Stimulated activated CD4-positive, alpha-beta T cell treated with anti-CD3 and anti-CD28 coated beads, Interleukin-2, amount 100 ng/mL, for 48 hours (primary cell): ENCODE measurements at places on chromosomes 2 and 18.

GRCh38 chr2:128442053-128442751, 123.5 kb upstream of the HS6ST1 start:
- DNase-seq: no peak

DNA sequence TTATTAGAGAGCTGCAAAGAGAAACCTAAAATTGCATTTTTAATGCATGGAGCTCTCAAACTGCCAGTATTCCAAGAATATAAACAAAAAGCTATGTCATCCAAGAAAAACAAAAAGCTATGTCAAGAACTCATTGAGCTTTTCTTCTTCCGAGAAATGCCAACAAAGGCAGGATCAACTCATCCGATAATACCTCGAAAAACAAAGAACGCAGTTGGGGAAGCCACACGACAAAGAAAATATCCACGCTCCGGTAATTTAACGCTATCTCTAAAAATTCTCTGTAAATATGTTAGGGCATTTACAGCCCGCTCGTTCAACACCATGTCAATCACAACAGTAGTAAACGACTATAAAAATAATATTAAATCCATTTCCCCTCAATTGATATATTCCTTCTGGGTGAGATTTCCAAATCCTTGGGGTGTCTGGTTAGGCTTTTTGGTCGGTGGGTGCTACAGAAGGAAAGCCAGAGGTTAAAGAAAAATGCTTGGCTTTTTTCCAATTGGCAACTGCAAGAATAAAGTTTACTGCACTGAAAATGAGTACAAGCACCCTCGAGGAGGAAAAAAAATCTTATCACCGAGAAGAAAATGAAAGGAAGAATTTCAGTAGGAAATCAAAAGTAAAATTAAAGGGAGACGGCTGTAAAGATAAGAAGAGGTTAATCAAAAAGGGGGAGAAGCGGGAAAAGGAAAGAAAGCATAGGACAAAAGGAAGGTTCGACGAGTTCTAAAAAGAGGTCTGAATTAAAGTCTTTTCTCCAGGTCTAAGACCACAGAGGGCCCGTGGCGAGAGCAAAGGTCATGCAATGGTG, 856 bp downstream of the TIA1 start:
- DNase-seq: no peak

GRCh38 chr2:168534926-168535325, 78.9 kb downstream of the CERS6 start:
- no peak for DNase-seq

DNA sequence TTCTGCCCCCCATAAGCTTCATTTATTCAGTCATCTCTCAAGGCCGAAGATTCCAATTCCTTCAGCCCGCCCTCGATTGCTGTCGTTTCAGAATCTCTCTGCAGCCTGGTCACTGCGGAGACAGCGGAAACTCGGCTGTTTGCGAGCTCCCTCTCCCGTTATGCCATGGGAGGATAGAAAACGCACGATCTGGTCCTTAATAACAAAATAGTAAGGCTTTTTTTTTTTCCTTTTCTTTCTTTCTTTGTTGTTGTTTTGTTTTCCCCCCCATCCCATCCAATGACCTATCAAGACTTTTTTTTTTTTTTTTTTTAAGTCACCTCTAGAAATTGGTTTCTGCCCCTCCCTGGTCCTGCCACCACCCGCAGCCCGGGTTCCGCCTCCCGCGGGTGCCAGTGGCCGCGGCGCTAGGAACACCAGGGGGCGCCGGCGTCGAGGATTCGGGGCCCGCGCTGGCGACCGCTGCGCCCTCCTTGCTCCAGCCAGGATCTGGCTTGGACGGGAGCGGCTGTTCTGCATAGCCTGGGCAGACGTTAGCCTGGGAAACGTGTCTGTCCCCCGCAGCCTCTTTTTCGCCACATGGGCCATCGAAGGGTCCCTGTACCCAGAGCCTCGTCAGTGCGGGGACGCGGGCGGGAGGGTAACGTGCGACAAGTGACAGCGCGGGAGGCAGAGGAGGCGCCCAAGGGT, 10.1 kb downstream of the CPLX4 start:
- peak; percentile 72 for DNase-seq

DNA sequence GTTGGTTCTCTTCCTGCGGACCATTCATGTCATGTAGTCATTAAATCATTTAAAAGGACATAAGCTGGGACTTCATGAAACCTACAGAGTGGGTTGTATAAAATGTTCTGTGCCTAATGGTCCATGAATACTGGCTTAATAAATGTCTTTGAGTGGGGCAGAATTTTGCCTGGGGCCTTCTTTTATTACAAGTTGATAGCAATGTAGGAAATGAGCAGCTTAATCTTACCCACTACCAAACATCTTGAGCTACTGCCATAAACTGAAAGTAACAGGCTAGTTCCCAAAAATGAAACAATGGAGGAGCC, 130.9 kb downstream of the TMEM17 start:
- no peak for DNase-seq

DNA sequence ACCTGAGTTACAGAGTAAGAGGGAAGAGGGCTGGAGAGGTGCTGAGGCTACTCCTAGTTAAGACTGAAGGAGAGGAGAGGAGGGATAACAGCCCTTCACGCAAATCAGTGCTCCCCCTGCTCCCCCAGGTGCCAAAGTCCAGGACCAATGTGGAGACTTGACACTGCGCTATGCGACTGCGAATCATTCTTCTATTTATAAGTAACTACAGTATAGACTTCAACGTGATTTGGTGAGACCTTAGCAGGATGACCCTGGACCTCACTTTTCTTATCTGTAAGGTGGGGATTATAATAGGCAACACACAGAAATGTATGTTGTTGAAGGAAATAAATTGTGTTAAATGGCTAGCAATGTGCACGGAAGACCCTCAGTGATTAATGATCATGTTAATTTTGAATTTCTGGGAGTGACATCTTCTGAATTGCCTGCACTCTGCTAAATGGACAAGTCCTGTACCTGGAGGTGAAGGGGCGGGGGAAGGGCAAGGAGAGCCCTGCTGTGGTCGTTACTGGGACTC, 11.0 kb downstream of the EN1 start:
- no peak for DNase-seq

DNA sequence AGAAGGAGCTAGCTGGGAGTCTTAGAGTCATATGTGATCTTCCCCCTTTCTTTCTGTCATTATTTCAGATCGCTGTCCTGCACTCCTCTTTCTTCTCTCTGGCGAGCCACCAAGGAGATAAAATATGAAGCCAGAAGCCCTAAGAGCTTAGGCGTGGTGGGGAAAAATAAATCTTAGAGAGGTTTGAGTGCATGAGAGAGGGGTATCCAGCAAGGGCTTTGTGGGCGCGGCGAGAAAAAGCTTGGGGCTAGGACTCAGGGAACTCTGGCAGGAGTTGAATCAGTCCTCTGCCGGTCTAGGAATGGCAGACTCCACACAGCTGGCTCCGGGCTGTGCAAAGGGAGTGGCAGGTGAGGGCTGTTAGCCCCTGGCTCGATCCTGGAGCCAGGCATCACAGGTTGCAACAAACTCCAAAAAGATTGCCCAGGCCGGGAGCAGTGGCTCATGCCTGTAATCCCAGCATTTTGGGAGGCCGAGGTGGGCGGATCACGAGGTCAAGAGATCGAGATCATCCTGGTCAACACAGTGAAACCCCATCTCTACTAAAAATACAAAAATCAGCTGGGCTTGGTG, 20.1 kb upstream of the IGFBP5 start:
- no peak for DNase-seq

DNA sequence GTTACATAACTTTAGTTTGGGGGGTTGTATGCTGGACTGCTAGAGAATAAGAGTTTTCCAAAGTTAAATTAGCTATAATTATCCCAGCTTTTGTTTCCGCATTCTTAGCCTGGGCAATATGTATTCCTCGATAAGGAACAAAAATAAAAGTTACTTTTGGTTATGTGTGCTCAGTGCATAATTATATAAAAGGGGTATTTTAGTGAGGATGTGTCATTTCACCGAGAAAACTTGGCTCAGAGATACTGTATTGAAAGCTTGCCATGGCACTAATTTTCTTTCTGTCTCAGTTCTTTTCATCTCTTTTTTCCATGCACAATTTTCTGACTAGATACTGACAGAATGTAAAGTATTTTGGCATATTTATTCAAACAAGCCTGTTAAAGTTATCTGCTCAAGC, 28.2 kb downstream of the ARHGAP15 start:
- DNase-seq: no peak

DNA sequence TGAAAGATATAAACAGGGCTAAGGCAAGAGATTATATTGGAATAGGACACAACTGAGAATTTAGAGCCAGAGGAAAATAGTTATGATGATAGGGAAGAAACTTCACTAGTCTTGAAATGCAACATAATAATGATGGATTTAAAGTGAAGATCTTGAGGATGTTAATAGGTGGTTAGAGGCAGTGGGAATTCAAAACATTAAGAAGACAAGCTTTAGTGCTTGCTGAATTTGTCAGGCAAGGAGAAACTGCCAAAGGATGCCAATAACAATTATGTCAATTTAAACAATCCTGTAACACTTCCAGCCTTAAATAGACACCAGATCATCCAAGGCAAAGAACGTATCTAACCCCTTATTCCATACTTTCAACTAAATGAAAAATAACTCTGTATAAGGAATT, 330.1 kb downstream of the ERBB4 start:
- no peak for DNase-seq

DNA sequence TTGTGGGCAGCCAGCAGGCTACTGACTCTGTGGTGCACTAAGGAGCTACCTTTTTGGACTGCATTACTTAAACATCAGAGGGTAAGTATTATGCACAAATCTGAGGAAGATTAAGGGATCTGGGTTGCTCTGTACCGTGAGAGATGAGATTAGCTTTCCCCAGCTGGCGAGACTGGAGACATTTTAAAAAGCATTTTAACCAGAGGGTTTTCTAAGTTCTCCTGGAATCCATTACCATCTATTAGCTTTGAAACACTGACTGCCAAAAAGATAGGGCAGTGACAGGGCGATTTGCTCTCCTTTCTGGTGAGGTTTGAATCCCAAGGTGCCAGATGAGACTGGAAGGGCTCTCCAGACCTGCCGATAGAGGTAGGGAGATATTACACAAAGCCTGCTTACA, 63.2 kb downstream of the LYPD6 start:
- DNase-seq: no peak

GRCh38 chr2:86039178-86039962, 66.3 kb downstream of the POLR1A start:
- DNase-seq: no peak

DNA sequence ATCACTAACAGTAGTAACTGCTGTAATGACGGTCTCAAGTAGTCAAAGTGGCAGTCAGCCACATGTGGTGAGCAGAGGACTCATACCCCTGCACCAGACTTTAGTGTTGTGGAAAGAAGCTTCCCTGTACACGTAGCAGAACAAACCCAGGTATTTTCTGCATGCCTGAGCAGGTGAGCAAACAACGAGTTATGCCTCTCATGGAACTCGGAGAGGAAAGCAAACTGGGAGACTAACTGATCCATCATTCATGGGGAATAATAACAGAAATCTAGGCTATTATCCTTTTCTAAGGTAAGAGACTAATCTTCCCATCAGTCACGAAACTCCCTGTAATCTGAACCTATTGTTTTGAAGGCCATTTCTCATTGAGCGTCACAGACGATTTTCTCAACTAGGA, 1495.2 kb upstream of the NXPH2 start:
- no peak for DNase-seq

- DNase-seq: no peak
Observed at GRCh38 chr2:199310771-199311585, 146.8 kb downstream of the SATB2 start.

GRCh38 chr2:232276733-232277313, 101.7 kb upstream of the ALPP start:
- no peak for DNase-seq

DNA sequence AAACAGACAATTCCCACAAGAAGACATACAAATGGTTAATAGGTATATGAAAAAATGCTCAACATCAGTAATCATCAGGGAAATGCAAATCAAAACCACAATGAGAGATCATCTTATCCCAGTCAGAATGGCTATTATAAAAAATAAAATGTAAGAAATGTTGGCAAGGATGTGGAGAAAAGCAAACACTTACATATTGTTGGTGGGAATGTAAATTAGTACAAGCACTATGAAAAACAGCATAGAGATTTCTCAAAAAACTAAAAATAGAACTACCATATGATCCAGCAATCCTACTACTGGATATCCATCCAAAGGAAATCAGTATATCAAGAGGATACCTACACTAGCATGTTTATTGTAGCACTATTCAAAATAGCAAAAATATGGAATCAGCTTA, 186.6 kb downstream of the NOL4 start:
- DNase-seq: no peak

- DNase-seq: no peak
Observed at GRCh38 chr2:172953411-172953810, 122.2 kb upstream of the MAP3K20 start.

DNA sequence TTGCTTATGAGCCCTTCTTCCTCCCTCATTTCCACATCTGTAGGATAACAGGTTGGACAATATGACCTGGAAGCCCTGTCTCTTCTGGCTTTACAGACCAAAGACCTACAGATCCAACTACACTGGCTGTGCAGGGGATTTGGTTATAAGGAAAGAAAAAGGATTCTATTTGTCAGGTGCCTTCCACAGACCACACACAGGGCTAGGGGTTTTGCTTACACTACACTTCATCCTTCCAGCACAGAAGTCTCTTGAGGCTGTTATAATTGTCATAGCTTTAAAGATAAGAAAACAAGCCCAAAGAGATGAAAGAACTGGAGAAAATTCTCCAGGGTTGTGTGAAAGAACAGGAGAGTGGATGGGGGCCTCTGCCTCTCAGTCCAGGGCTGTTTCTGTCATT, 302.6 kb downstream of the MYCN start:
- no peak for DNase-seq

DNA sequence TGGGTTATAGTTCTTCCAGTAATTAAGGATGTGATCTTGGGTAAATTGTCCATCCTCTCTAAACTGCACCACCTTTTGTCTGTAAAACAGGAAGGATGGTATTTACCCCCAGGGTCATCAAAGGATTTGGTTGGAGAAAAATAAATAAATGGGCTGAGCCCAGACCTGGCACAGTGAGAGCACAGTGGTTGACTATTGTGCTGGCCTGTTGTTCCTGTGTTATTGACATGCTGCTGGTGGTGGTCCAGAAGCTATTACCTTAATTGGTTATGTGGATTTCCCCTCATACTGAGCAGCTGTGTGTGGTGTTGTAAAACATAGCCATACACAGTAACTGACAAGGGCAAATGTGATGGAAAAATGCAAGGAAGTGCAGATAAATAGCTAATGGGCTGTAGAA, 746 bp upstream of the IL37 start:
- no peak for DNase-seq

- DNase-seq: no peak
Observed at GRCh38 chr2:163177592-163177991, 339.0 kb upstream of the KCNH7 start.

GRCh38 chr2:20666304-20667150, at the start of gene GDF7:
TSS of gene GDF7 (plus strand) at chr2:20667144. CDS start at chr2:20667240, 96 bp downstream.
- no peak for DNase-seq

GRCh38 chr2:211401328-211401727, 844.9 kb downstream of the CPS1 start:
- no peak for DNase-seq
